Activated CD4-positive, CD25-positive, alpha-beta regulatory T cell (primary cell): ENCODE measurements at places on chromosomes 3 and 15.

DNA sequence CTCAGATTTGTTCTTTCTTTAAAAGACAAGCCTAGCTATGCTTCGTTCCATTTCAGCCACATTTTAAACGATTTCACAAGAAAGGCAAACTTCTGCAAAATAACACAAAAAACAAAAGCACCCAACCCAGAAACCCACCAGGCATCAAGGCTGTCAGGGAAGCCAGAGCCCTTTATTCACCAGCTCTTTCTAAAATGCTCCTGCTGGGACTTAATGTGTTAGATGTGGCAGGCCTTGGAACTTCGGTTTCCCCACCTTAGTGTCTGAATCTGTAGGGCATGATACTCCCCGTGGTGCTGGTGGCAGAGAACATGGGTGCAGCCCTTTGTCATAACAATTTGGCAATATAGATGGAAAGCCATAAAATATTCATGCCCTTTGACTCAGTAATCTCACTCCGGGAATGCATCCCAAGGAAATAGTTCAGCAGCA, 56.8 kb upstream of the LCTL start:
- DNase-seq: no peak

DNA sequence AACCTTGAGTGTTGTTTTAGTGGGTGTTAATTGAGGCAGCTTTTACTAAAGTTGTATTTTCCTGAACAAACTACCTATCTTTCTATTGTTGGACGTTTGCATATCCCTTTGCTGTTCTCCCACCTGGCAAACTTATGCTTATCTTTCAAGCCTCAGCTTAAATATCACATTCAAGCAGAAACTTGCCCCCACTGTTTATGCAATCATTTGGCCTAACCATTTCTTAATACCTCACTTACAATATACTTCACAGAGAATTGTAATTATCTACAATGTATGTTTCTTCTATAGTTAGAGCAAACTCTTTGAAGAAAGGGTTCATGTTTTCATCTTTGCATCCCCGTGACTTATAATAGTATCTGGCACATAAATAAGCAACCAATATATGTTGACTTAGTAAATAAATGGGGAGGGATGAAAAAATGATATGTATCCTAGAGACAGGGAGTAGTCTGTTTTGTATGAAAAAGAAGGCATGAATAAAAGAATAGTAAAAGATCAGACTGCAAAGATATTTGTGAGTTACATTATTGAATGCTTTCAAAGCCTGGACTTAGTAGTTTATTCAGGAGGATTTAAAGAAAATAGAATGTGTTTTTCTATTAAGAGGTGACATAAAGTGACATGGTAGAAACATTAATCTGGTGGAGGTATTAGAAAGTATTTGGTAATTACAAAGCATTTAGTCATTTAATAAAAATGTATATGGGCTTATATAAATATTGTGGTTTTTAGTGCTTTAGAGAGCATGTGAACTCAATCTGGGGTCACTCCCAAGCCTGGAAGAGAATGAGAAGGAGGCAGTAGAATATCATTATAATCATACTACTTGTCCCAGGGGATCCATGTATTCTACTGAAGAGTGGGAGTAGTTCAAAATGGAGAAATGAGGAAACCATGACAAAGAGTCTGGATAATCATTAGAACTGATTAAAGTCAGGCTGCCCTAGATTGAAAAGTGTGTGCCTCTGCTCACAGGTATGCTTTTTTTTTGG, 60.0 kb upstream of the DCBLD2 start:
- no peak for DNase-seq

GRCh38 chr3:149535333-149535685, 60.8 kb downstream of the TM4SF4 start:
- DNase-seq: no peak

GRCh38 chr3:120203016-120203415, 82.0 kb downstream of the GPR156 start:
- no peak for DNase-seq

DNA sequence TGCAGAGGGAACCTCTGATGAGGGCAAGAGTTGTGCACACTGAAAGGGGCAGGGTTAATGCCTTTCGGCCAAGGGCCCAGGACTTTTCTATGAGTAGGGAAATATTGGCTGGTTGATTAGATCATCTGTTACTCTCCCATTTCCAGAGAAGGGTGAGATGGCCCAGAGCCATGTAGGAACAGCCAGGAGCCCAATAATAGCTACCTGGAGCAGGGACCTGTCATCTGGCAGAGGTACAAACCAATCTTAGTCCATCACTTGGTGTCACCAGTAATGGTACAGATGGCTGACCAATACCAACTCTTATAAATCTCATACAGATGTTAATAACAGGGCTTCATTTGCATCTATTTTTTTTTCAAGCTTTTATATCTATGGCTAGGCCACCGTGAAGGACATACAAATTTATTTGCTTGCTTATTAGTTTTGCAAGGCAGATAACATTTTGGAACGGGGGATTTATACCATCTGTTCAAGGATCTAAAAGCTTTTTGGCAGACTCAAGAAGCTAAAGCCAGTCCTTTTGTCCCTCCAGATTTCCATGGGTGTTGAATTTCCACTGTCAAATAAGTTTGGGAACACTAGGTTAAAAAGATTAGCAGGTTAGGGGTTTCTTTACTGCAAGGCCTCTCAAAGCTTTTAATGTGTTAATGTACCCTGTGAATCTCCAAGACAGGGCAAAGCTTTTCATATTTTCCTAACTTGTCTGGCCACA, 79.3 kb downstream of the TNIK start:
- DNase-seq: no peak
